ENCODE measurements at places on chromosomes 1 and 21.
A peak's percentile ranks its signal among the peaks of the same experiment; 100 is the strongest.

- DNase-seq, result no peak
Measured at GRCh38 chr1:202130816-202131522, 8.3 kb downstream of the GPR37L1 start.

GRCh38 chr1:241519308-241520079, at the start of gene FH:
Gene FH, minus strand, starts transcription at chr1:241519755. Its CDS starts 33 bp downstream, at chr1:241519722.
- peak; percentile 67 for DNase-seq

DNA sequence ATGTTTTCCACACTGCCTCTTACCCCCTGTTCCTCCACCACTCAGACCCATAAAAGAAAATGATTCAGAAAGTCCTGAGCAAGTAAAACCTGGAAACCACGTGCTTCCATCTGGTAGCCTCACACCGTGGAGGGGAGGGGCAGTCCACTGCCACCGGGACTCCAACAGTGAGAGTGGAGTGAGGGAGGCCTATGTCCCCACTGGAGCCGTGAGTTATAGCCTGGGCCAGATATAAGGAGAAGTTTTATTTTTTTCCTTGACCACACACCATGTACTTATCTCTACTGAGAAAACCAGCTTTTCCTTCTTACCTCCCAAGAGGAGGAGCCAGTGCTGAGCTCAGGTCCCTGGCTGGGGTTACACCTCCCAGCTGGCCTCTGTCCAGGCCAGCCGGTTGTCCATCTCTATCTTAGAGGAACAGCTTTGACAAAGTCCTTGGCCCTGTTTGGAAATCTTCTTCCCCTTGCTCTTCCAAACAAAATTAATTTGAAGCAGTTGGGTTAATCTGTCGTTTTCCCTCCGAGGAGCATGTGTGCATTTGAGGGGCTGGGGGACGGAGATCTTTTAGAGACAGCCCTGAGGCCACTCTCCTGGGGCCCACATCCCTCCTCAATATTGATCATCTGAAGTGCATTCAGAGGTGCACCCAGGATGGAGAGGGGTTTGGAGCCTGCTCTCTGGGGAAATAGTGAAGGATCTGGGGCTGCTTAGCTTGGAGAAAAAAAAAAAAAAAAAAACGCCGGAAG, 49.1 kb upstream of the SERBP1 start:
- DNase-seq, result no peak

DNA sequence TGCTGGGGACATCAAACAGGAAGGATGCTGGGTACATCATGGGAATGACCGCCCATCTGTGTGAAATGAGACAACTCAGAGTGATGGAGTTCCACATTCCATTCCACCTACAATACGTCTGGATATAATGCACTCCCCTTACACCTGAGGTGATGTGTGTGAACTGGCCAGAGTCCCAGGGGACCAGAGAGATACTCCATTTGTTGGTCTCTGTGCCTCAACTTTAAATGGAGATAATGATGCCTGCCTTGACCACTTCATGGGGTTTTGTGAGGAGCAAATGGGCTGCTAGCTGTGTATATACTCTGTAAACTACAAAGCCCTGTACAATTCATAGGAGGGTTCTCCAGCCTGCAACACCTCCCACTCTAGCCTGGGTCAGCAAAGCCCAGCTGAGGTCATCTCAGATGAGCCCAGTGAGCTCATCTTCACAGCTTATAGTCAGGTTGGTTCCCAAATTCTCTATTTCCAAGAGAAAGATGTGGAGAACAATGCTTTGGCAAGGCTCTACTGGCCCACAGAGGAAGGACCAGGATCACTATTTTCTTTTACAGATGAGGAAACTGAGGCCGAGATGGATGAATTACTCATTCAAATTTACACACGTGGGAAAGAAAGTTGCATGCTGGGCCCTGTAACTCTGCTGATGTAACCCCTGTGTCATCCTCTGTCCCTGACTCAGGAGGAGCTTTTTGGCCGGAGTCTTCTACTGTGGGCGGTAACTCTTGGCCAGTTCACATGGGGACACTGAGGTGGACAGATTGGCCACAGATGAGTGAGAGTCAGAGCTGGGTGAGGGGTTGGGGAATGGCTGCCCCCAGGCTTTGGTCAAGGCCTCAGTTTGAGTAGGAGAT, 105.6 kb upstream of the GCLM start:
- no peak for DNase-seq

DNA sequence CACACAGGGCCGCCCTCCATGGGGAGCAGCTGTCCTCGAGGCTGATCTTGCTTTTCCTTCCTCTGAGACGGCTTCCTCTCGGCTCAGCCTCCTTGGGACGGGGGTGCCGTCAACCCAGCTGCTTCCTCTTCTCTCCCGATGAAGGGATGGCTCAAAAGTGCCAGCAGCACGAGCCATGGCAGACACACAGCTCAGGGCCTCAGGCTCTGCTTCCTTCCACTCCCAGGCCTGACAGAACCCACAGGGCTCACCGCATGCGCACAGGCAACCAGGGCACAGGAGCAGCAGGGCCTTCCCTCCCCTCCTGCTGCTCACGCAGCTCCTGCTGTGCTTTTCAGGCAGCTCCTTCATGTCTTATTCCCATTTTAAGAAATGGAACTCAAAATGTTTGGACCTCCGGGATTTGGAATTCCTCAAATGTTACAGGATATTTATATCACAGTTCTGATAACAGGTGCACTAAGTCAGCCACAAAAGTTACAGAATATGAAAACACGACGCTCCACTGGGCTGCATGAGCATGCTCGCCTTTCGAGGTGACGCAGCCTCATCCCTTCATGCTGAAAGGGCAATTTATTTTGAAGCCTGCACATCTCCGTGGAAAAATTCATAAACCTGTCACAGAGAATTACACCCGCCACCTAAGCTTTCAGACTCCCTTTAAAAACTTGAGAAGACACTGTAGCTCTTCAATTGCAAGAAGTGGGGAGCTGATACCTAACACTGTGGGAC, 84.4 kb downstream of the HSF2BP start:
- no peak for DNase-seq

All from stimulated activated CD8-positive, alpha-beta memory T cell treated with anti-CD3 and anti-CD28 coated beads, Interleukin-4, amount 100 ng/mL, for 1 hour (primary cell).